Tracheal epithelial cell (primary cell): ENCODE measurements at places on chromosomes 3 and 15. TPM values are rescaled to one million over a fixed set of nuclear protein-coding genes. Genes with fewer than 3 reads are reported as not detected.

Gene ROPN1
- not detected in 2 replicates for total RNA-seq

Gene C3orf18
- 4.3 and 4.7 TPM in 2 replicates for total RNA-seq

Gene JMJD7
- total RNA-seq = 10.8 and 34.3 TPM in 2 replicates

Gene ANKRD34C
- total RNA-seq = not detected in 2 replicates

Gene PLA2G4E
- total RNA-seq = 0.21 and 0.96 TPM in 2 replicates

Gene TNNC1
- total RNA-seq = 0.48 TPM in 1 of 2 replicates, not detected in the other

Gene ATR
- 22.4 and 25.2 TPM in 2 replicates for total RNA-seq

Gene CAMK2N2
- 0.24 TPM in 1 of 2 replicates, not detected in the other for total RNA-seq

Gene IFT122
- total RNA-seq = 6.2 and 10.8 TPM in 2 replicates

Gene NEK10
- total RNA-seq = 0.72 and 2.6 TPM in 2 replicates

Gene PDE12
- total RNA-seq = 18.8 and 25.8 TPM in 2 replicates

Gene GOLGA6B
- not detected in 2 replicates for total RNA-seq

Gene SMCO1
- total RNA-seq = 0.24 TPM in 1 of 2 replicates, not detected in the other

Gene ASB14
- total RNA-seq = not detected in 2 replicates

Gene PLSCR2
- total RNA-seq = 0.21 TPM in 1 of 2 replicates, not detected in the other

Gene PPP2R3A
- 7.2 and 9.9 TPM in 2 replicates for total RNA-seq

Gene FBXO40
- not detected in 2 replicates for total RNA-seq

Gene SYNPR
- not detected in 2 replicates for total RNA-seq

Gene FETUB
- not detected in 2 replicates for total RNA-seq

Gene CD276
- 31.5 and 76.1 TPM in 2 replicates for total RNA-seq

Gene LAMB2
- 288 and 328 TPM in 2 replicates for total RNA-seq

Gene WDR48
- total RNA-seq = 22.4 and 28.2 TPM in 2 replicates

Gene PLS1
- 22.4 and 23.9 TPM in 2 replicates for total RNA-seq

Gene PTH1R
- total RNA-seq = 0.43 and 2.7 TPM in 2 replicates

Gene MDFIC2
- not detected in 2 replicates for total RNA-seq

Gene PPM1L
- 1.9 and 7.0 TPM in 2 replicates for total RNA-seq

Gene CPB1
- total RNA-seq = not detected in 2 replicates

Gene ZNF501
- 2.8 and 4.3 TPM in 2 replicates for total RNA-seq

Gene RPSA
- total RNA-seq = 2,284 and 3,404 TPM in 2 replicates

Gene MST1
- 8.3 and 9.4 TPM in 2 replicates for total RNA-seq

Gene NEO1
- total RNA-seq = 13.5 and 20.2 TPM in 2 replicates

Gene NEK11
- 4.3 and 7.0 TPM in 2 replicates for total RNA-seq

Gene STAB1
- total RNA-seq = 0.21 and 0.24 TPM in 2 replicates
